ENCODE measurements at places on chromosomes 12 and 14. TPM values are rescaled to one million over a fixed set of nuclear protein-coding genes. Genes with fewer than 3 reads are reported as not detected.
A peak's percentile ranks its signal among the peaks of the same experiment; 100 is the strongest.

GRCh38 chr14:86574051-86574777, 1044.3 kb downstream of the FLRT2 start:
- DNase-seq: no peak

DNA sequence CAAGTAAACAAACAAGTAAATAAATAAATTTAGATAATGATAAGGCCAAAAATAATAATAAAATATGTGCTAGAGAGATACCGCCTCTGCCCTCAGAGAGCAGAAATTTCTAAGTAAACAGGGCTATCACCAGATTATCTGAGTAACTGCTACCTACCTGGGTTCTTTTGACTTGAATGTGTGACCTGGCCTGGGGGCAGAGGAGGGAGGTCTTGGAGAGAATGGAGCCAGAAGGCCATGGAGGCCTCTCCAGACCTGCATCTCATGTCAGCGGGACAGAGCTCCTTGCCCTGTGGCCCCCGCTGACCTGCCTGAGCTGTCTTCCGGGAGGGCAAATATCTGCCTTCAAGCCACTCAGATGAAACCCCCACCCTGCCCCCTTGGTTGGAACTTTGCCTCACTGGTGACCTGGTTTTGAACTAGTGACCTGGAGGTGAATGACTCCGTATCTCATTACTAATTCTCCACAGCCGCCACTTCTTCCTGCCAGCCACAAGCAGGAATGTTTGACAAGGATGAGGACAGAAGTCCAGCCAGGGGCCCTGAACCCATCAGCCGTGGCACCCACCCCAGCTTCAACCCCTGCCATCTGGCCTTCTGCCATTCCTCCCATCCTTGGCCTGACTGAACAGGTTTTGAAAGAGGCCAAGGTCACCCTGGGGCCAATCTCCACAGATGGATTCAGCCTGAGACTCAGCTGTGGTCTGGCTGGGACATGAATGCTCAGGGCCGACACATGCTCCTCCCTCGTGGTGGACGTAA, 86.8 kb upstream of the PARP11 start:
- DNase-seq: no peak

GRCh38 chr12:23525450-23526072, 423.9 kb downstream of the SOX5 start:
- DNase-seq: no peak

GRCh38 chr14:29191092-29191491, 424.5 kb downstream of the FOXG1 start:
- DNase-seq: no peak

GRCh38 chr12:72148709-72149108, 123.5 kb upstream of the TRHDE start:
- DNase-seq: no peak

DNA sequence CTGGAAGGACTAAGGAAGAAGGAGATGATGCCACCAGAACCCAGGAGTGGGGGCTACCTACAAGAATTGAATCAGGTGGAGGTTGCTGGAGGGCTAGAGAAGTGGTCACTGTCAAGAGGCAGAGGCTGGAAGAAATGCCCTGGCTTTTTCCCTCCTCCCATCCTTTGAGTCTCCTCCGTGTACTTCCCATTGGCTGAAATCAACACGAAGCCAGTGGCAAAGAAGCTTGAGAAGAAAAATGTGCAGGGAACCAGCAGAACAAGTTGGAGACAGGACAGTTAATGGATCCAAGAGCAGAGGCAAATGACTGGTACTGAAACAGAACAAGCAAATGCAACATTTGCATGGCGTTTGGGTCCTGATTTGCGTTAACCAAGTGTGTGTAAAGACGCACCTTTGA, 9.1 kb upstream of the FBLN5 start:
- no peak for DNase-seq

DNA sequence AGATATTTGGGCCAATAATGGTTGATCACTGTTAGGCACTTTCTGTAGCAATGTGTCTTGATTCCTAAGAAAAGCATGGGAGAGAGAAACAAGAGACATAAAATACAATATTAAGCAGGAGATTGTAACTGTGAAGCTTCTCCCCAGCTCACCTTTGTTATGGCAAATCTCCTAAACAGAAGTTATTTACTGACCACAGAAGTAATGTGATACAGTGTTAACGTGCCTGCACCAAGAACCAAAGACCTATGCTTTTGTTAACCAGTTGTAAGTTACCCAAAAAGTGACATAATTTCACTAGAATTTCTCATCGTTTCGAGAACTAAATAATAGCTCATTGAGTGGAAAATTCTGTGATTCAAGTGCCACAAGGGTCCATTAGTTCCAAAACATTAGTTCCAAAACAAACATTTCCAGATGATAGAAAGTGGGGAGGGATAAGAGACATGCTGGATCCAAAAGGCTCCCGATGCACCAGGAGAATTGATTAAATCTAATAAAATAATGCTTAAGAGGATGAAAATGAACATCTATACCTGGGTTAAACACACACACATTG, 14.3 kb downstream of the RERG start:
- no peak for DNase-seq

- DNase-seq: peak; percentile 58
Observed at GRCh38 chr12:123264642-123265041, 7.0 kb downstream of the CDK2AP1 start.

DNA sequence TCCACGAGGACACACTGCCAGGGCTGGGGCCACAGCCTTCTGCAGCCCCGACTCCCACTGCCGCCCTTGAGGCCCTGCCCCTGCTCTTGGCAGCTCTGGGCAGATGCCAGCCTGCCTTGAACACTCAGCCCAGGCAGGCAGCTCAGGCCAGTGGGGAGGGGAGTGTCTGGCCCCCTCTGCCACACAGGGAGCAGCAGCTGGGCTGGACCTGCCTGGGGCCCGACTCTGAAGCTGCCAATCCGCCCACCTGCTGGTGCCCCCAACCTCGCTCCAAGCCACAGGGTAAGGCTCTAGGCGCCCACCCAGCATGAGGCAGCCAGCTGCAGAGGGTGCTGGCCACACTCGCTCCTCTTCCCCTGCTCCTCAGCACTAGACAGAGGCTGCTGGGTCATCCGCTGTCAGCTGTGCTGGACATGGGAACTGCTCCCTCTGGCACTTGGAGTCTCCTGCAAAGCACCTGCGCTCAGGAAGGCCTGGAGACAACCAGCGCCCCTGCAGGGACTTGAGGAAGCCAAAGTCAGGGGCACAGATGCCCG, 24.6 kb upstream of the NUDT14 start:
- DNase-seq: no peak

GRCh38 chr12:102797528-102797927, 119.5 kb downstream of the PAH start:
- DNase-seq: no peak

- DNase-seq: no peak
Observed at GRCh38 chr12:89311703-89312293, 40.5 kb downstream of the DUSP6 start.

DNA sequence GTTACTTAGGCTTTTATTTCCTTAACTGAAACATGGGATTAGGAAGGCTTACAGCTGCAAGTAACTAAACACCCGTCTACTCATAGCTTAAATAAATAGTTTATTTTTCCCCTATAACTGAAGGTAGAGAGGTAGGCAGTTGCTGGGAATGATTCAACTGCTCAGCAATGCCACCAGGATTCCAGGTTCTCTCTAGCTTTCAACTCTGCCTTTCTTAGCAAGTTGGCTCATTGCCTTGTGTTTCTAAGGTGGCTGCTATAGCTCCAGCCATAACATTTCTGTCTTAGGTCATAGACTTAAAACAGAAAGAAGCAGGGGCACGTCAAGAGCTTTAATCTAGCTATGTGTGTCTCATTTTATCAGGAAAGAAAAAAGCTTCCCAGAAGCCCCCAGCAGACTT, 103.7 kb upstream of the MDM1 start:
- DNase-seq: no peak

- no peak for DNase-seq
Observed at GRCh38 chr12:25071366-25071765, 122.5 kb upstream of the BCAT1 start.

GRCh38 chr12:92206596-92206995, 61.0 kb upstream of the BTG1 start:
- DNase-seq: no peak

DNA sequence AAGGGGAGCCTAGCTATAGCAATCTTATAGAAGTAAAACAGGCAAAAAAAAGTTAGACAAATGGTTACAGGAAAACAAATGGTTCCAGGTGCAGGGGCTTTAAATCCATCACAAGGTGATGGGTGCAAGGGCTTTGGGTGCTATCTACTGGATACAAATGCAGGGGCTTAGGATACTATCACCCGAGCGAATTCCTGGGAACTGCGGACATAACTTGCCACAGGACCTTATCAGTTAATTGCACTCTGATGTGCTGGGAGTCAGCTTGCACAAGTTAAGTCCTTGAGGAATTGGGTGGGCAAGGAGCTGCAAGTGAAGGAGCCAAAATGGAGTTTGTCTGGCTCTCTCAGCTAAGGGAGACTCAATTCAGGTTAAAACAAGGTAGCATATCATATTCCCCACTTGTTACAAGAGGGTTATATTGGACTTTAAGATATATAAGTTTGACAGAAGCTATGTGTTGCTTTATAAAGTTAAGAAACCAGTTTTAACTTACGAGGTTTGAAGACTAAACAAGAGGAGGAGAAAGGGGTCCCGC, 115.0 kb upstream of the PZP start:
- DNase-seq: no peak

DNA sequence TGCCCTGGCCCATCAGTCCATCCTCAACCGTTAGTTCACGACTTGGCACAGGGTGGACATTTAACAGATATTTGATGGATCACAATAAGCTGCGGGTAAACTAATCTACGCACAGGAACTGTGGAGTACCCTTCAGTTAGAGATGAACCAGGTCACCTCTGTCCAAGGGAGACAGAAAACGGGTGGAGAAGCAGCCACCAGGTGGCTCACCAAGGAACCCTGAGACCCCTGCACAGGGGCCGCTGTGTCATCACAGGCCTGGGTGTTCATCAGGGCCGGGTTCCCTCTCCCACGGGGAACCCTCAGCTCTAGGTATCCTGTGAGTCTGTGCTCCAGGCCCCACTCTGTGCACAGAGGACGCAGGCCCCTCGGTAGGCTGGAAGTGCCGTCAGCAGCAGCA, 122.2 kb downstream of the PIWIL1 start:
- DNase-seq: peak; percentile 50

DNA sequence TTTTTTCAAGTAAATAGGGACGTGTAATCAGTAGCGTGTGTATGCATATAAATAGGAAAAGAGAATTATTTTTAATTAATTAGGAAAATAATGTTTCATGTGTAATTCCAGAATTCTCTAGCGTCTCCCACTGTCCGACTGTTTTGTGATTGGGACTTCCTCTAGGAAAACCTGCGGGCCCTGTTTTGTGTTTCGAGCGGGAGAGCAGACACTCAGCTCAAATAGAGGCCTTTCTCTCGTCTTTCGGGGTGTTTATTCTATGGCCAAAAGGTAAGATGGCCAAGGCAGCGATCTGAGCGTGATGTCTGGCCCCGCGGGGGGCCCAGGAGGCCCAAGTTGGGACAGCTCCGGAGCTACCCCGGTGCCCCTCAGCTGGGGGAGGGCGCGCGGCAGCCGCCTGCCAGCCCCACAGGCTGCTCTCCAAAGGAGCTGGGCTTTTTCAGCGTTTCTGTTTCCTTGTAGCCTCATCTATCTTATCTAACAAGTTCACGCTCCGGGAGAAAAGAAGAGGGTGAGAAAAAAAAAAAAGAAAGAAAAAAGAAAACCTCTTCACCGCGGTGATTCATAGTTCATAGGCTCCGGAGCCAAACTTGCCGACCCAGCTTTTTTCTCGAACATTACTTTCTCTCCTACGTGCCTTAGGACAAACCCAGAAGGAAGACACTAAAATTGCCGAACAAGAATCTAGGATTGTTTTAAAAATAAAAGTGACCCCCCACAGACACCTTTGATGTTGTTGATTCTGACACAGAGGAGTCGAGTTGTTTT, 7.5 kb upstream of the FOXG1 start:
- no peak for DNase-seq

GRCh38 chr14:95516554-95517181, at the start of gene SYNE3:
TSS of gene SYNE3 (minus strand) at chr14:95516650. CDS start at chr14:95475821, 40,829 bp downstream.
- DNase-seq: peak; percentile 90

- DNase-seq: no peak
Observed at GRCh38 chr12:112907415-112908157, 824 bp downstream of the OAS1 start.

GRCh38 chr12:91123236-91123916, 12.1 kb upstream of the LUM start:
- DNase-seq: no peak

DNA sequence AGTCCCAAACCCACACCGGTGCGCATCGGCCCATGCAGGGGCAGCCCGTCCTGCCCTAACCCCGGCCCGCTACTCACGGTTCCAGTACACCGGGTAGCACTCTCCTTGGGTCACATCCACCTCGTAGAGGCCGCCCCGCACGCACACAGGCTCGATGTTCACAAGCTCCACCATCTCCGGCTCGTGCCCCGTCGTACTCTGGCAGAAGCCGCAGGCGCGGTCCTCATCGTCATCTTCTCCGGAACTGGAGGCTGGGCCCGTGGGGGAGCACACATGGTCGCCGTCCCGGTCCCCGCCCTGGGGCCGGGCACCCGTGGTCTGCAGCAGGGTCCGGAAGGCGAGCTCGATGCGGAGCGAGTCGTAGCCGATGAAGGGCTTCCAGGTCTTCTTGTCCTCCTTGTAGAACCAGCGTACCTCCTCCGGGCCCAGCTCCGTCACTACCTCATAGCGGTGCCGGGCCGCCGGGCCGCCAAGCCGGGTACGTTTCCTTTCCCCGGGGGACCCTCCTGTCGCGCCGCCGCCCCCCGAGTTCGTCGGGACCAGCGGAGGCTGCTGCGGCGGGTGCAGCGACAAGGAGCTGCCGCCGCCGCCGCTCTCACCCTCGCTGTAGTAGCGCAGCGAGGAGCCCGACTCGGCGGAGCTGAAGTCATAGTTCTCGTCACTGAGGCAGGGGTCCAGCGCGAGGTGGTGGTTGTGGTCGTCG, 788 bp downstream of the DDHD1 start:
- DNase-seq: peak; percentile 71

DNA sequence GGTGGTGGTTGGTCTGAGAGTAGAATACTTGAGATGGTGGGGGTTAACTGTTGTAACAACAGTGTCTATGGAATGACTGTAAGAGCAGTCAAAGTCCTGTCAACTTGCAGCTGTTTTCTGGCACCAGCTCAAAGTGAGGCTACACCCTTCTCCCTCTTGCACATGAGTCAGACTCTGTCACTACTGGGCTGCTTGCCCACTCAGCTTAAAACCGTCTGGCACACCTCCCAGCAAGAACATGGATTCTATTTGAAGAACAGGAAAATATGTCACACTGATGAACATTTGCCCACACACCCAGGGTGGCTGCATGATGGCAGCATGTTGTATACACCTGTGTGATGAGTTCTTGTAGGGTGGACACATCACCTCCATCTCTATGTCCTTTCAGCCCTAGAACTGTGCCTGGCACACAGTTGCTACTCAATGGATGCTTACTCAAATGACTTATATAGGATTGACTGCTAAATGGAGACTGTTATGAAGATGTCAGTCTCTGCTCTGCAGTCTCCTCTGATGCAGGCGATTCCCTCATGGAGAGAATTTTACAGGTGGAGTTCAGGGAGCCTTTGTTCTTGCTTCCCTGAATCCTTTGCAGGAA, 19.3 kb upstream of the SERPINA6 start:
- DNase-seq: peak; percentile 19

ARHGAP9 gene
- 1.0 TPM for polyA plus RNA-seq

NOS1 gene
- polyA plus RNA-seq: 0.02 TPM

OR4E2 gene
- not detected for polyA plus RNA-seq

KRT74 gene
- not detected for polyA plus RNA-seq

OTX2 gene
- not detected for polyA plus RNA-seq

TPH2 gene
- not detected for polyA plus RNA-seq

SDR9C7 gene
- not detected for polyA plus RNA-seq

LBHD2 gene
- not detected for polyA plus RNA-seq

RNASE3 gene
- polyA plus RNA-seq: not detected

FAM90A1 gene
- not detected for polyA plus RNA-seq
